CD4-positive, alpha-beta memory T cell (primary cell): ENCODE measurements at places on chromosomes 6 and 20. TPM values are rescaled to one million over a fixed set of nuclear protein-coding genes. Genes with fewer than 3 reads are reported as not detected.

GRCh38 chr20:25353747-25354705, 36.6 kb downstream of the ABHD12 start:
- no peak for DNase-seq

FOXA2 gene
- not detected for total RNA-seq

DNA sequence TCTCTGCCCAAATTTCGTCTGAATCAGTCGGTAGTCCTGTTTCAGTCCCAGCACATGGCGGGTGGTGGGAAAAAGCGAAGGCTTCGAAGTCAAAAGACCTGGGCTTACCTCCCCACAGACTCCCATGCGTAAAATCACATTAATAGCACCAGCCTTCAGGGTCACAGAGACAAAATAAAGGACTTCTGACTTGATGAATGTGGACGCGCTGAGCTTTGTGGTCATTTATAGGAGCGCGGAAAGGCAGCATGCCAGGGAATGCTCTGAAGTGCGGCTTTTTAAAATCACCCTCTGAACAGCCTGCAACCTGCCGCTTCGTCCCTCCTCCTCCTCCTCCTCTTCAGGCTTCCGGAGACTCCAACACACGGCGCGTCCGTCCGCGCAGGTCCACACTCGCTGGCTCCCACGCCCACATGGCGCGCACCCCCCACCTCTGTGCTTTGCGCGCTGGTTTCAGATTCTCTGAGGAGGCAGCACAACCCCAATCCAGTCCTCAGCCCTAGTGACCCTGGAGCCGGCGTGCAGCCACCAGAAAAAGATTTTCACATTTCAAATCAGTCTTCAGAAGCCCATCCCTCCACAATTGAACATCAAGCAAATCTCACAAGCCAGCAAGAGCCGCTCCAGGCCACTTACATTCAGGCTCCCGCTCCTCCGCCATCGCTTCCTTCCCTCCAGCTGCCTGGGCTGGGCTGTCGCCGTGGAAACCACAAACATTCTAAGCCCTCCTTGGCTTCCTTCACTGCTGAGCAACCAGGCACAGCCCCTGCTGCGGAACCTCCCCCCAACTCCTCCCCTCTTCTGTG, at the start of gene C6orf118:
Gene C6orf118, minus strand, starts transcription at position 680 of the 806 bp plus-strand sequence. Its CDS starts 19 bp downstream, at position 661.
- DNase-seq: no peak

DEFB124 gene
- total RNA-seq: not detected

DNA sequence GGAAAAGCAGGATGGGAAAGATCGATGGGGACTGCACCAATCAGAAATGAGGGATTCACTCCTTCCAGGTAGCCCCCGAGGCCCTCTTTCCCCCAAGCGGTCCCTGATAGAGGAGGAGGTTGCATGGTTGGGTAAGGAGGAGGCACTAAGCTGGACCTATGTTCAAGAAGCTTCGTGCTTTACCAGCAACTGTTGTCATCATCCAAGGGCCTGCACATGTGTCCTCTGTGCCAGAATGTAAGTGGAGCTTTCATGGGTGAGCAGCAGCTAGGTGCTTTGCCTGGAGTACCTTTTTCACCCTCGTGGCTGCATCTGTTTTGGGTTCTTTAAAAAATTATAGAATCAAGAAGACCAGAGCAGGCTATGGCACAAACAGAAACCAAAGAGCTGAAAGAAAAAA, 54.0 kb downstream of the GMPR start:
- DNase-seq: no peak
